ENCODE measurements at places on chromosomes 1 and 21. TPM values are rescaled to one million over a fixed set of nuclear protein-coding genes. Genes with fewer than 3 reads are reported as not detected.
A peak's percentile ranks its signal among the peaks of the same experiment; 100 is the strongest.

Gene MYOG
- total RNA-seq: not detected

GRCh38 chr21:32246571-32247140 is 32.2 kb downstream of the MIS18A start:
- H3K36me3 ChIP-seq: no peaks in the 10 kb centered on the region
- DNase-seq: no peak
- no peak overlapping the region for H3K27ac ChIP-seq
- H3K4me1 ChIP-seq: peaks cover 3% of the 10 kb centered on the region
- no peak overlapping the region for H3K4me3 ChIP-seq

Gene OR2T33
- not detected for total RNA-seq

GRCh38 chr1:20069874-20070273 is at the start of gene PLA2G5:
Gene PLA2G5, plus strand, starts transcription at chr1:20070194. Its CDS starts 14,637 bp downstream, at chr1:20084831.
- no peaks in the 10 kb centered on the region for H3K27me3 ChIP-seq
- no peaks in the 10 kb centered on the region for H3K36me3 ChIP-seq
- H3K4me1 ChIP-seq: no peaks in the 10 kb centered on the region
- H3K4me3 ChIP-seq: peak within 1 kb of the TSS; percentile 3
- H3K27ac ChIP-seq: peak within 1 kb of the TSS; percentile 26
- no peak for DNase-seq

Gene RFX5
- 25.5 TPM for total RNA-seq

DNA sequence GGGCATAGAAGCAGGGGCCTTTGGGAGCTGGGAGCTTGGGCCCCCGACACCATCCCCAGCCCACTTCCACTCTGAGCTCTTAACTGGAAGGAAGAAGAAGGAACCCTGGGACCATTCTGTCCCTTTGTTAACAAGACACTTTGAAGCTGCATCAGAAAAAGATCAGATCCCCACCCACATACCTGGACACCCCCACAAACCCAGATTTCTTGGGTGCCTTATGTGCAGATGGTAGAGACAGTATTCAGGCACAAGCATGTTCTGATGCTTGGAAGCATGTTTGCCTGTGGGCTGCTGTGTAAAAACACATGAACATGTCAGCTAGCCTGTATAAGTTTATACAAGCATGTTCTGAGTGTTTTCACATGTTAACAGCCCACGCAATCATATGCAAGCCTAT is 3.7 kb downstream of the DLGAP3 start:
- peaks cover 8% of the 10 kb centered on the region for H3K4me1 ChIP-seq
- no peak overlapping the region for H3K4me3 ChIP-seq
- no peak for DNase-seq

DNA sequence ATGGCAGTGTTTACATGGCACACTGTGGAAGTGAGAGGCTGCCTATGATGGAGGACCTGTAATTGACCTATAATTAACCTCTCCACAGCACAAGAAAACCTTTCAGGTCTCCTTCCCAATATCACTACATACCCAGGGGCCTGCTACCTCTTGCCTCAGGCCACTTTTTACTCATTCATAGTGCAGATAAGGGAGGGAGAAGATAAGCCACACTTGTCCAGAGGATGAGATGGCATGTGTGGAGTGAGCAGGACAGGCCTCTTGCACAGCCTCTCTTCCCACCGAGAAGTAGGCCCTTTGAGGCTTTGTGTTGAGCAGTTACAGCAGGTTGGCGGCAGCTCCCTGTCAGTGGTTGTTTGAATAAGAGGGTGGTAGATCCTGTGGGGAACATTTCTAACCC is 31.1 kb upstream of the IKBKE start:
- no peaks in the 10 kb centered on the region for H3K4me1 ChIP-seq
- DNase-seq: no peak
- no peak overlapping the region for H3K27ac ChIP-seq
- H3K4me3 ChIP-seq: no peak overlapping the region
- no peaks in the 10 kb centered on the region for H3K36me3 ChIP-seq

Gene COL24A1
- total RNA-seq: 0.32 TPM

Gene SMCP
- 36.5 TPM for total RNA-seq

Gene TMEM52
- total RNA-seq: 43.3 TPM

Gene VWA5B1
- 0.51 TPM for total RNA-seq

DNA sequence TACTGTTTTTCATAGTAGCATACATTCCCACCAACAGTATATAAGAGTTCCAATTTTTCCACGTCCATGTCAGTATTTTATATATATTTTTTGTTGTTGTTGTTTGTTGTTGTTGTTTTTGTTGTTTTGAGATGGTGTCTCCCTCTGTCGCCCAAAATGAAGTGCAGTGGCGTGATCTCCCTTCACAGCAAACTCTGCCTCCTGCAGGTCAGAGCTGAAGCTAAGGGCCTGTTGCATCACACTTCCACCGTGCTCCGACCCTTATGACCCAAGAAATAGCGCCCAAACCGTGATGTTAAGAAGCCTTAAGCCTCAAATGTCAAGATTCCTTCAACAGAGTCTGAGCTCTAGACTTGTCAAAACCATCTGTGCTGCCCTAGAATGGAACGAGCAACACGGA is 2032.3 kb downstream of the MRPL39 start:
- DNase-seq: no peak
- H3K36me3 ChIP-seq: no peaks in the 10 kb centered on the region
- no peak overlapping the region for H3K27ac ChIP-seq
- H3K4me3 ChIP-seq: no peak overlapping the region
